ENCODE measurements at places on chromosomes 12 and 14.

- peak; percentile 90 for DNase-seq
Measured at GRCh38 chr12:2501464-2502191, 293.1 kb upstream of the FKBP4 start.

DNA sequence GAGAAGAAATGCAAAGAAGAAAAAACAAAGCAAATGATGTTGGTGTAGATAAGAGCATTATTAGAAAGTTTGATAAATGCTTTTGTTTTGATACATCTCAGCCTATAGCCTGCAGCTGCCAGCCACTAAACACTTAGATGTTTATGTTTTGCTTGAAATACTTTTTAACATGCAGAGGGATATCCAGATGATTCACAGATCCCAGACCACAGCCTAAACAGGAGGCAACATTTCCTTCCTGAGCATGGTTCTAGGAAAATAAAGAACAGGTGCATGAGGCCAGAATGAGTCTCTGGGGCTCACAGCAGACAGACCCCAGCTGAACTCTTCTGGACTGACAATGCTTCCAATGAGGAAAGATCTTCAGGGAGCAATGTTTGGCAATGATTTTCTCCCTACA, 103.7 kb upstream of the EEA1 start:
- DNase-seq: no peak

- DNase-seq: no peak
Measured at GRCh38 chr14:67393689-67394088, 18.3 kb downstream of the PLEK2 start.

- peak; percentile 4 for DNase-seq
Measured at GRCh38 chr14:83291714-83292113, 1758.1 kb upstream of the SEL1L start.

DNA sequence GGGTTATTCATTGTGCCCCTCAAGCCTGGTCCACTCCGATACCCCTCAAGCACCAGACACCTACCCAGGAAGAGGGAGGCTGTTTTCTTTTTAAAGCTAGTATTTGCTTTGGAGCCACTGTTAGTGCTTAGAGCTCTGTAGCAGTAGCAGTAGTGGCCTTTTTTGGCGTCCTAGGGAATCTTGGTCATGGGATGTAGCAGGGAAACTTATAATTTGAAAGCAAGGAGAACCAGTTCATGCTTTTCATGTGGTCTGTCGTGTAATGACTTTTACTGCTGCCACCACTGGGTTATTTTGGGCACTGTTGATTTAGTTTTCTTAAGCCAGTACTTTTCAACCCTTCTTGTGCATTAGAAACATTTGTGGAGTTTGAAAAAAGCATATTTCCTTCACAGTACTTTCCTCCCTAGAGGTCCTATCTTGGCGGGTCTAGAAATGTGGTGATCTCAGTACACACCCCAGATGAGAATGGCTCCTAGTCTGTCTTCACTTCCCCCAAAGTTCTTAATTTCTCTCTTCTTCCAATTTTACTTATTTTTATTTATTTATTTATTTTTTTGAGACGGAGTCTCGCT, 49.7 kb downstream of the MARK3 start:
- DNase-seq: peak; percentile 13

GRCh38 chr12:130545475-130545874, 170.6 kb downstream of the RIMBP2 start:
- no peak for DNase-seq

DNA sequence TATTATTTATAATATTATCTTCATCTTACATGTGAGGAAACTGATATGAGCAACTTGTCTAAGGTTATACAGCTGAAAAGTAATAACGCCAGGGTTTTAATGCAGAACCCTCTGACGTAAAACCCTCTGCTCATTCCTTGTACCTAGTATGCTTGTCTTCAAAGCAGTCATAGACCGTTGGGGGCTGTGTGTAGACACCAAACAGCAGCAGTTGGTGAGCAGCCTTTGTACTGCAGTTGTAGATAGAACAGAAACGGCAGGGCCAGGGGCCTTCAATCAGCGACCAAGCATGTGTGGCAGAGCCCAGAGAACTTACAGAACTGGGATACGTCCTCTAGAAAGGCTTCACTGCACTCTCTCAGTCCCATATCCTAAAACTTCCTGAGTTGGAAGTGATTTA, 28.1 kb downstream of the EVL start:
- DNase-seq: no peak
